ENCODE measurements at places on chromosomes 7 and 10. TPM values are rescaled to one million over a fixed set of nuclear protein-coding genes. Genes with fewer than 3 reads are reported as not detected.

Gene NANOS1
- total RNA-seq, result 0.65 TPM

Gene FFAR4
- total RNA-seq, result not detected

Gene PHYHIPL
- total RNA-seq, result not detected

Gene RBP4
- 0.79 TPM for total RNA-seq

Gene CDHR1
- not detected for total RNA-seq

Data from placental epithelial cell (primary cell).